ENCODE measurements at places on chromosomes 16 and 17.

DNA sequence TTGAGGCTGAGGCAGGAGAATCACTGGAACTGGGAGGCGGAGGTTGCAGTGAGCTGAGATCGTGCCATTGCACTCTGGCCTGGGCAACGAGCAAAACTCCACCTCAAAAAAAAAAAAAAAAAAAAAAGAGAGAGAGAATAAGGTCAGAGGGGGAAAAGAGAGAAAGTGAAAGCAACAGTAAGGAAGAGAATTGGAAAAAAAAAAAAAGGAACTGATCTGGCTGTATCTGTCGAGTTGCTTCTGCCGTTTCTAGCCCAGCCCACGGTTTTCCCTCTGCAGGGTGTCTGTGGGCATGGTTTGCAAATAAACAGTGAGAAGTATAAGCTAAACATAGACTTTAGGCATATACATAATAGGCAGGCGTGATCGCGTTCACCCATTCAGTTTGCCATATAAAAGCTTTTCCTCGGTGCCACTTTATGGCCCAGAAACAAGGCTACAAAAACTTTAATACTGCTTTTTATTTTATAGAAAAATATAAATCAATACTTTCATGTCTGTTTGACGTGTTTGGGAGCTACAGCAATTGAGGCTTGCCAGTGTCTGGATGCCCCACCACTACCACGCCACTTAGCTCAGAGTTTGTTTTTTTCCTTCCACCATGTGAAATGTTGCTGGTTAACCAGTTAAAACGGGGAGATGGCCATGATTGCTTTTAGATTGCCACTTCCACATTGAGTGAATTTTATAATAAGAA lies 436.7 kb downstream of the MAF start:
- DNase-seq, result no peak

DNA sequence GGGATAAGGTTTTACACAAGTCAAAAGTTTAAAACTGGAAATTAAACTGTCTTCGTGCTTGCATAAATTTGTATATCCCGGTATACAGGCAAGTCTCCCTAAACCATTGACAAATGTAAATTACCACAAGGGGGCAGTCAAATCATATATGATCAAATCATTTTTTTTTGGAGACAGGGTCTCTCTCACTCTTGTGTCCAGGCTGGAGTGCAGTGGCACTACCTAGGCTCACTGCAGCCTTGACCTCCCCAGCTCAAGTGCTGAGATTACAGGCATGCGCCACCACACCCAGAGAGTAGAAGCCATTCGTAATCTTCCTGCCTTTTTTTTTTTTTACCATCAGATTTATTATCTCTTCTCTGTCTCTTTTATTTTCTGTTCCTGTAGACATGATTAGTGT lies 18.5 kb downstream of the TOP2A start:
- no peak for DNase-seq

GRCh38 chr16:924806-925205 lies 46.0 kb downstream of the LMF1 start:
- no peak for DNase-seq

GRCh38 chr17:66610361-66611133 lies 224.4 kb upstream of the CACNG5 start:
- DNase-seq, result no peak

DNA sequence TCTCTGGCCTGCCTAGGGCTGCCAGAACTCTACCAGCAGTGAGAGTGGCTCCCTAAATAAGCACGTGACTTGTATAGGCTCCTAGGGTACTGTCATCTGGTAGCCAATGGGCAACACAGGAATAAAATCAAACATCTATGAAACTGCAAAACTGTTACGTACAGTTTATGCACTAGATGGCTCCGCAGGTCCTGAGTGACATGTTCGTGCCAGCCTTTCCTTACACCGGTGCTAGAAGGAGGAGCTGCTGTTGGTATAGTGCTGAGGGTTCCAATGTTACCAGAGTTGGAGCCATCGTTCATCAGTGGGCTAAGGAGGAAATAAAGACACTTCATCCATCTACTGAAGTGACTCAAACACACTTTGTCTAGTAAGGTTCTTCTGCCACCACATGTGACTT lies 63.2 kb upstream of the TRAP1 start:
- no peak for DNase-seq

- DNase-seq, result no peak
Measured at GRCh38 chr17:60361889-60362288, 30.0 kb downstream of the USP32 start.

- no peak for DNase-seq
Measured at GRCh38 chr16:66441586-66442375, 14.7 kb downstream of the BEAN1 start.

GRCh38 chr16:2042171-2042985 lies 5.3 kb downstream of the NTHL1 start:
- no peak for DNase-seq

- no peak for DNase-seq
Measured at GRCh38 chr17:68953340-68953997, 1.7 kb downstream of the ABCA8 start.

- DNase-seq, result no peak
Measured at GRCh38 chr16:22329199-22329695, 32.0 kb downstream of the POLR3E start.

DNA sequence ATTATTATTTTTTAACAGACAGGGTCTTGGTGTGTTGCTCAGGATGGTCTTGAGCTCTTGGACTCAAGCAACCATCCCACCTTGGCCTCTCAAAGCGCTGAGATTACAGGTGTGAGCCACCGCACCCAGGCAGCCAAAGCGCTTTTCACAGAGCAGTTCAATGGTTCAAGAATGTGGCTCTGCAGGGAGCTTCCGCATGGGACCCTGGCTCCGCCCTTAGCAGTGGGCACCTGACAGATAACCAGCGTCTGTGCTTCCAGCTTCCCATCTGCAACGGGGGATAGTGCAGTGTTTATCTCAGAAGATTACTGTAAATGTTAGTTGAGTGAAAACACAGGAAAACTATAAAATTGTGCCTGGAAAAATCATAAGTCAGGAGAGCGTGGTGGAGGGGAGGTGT lies 99.4 kb downstream of the KCNJ12 start:
- no peak for DNase-seq

DNA sequence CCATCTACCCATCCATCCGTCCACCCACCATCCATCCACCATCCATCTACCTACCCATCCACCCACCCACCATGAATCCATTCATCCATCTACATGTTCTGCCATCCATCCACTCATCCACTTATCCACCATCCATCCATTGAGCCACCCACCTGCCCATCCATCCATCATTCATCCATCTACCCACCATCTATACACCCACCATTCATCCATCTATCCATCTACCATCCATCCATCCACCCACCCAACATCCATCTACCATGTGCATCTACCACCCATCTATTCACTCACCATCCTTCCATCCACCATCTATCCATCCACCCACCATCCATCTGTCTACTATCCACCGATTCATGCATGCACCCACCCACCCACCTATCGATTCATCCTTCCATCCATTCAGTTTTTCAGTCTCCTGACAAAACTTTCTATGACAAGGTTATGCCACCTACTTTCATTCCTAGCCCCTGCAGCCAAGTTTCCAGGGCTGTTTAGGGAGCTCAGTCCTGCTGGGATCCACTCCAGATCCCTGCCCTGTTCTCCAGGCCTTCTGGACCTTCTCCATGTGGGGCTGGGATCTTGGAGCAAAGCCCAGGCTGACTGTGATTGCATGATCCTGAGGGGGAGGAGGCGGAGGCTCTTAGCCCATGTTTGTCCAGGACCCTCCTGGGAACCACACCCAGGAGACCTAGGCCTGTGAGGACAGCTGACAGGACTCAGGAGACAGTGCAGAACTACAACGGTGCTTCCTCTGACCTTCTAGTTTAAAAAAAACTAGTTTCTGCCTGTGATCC lies 27.4 kb downstream of the BCO1 start:
- no peak for DNase-seq

- DNase-seq, result no peak
Measured at GRCh38 chr17:75096082-75096625, 8.4 kb downstream of the SLC16A5 start.

DNA sequence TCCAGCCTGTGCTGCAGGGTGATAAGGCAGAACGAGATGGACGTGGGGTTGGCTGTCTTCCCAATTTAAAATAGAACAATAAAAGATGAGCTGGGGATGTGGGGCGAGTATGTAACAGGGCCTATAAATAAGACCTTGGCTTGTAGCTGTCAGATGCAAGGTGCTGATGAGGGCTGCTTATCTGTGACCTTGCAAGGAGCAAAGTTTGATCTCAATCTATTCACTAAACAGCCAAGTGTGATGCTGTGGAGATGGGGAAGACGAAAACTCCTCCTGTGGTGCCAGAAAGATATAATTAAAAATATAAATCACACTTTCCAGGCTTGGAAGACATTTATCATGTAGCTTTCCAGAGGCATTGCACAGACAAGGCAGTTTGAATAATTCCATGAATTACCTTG lies 26.7 kb upstream of the TEX2 start:
- no peak for DNase-seq

DNA sequence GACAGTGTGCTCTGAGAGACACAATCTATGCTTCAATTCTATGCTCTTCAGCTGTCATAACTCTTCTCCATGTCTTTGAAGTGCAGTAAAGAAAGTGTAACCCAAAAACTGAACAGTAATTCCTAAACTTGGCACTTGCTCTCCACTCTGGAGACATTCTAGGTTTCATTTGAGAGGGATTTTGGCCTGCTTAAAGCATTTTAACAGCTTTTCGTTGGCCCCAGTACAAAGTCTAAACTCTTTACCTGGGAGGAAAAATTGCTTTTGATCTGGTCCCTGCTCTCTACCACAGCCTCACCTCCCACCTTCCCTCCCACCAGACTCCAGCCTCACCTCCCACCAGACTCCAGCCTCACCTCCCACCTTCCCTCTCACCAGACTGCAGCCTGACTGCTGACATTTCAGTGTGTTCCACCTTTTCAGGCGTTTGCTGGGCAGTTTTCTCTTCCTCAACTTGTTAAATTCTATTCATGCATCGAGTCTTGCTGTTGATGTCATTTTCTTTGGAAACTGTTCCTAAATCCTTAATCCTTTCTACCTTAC lies 132.6 kb downstream of the RPTOR start:
- DNase-seq, result no peak

DNA sequence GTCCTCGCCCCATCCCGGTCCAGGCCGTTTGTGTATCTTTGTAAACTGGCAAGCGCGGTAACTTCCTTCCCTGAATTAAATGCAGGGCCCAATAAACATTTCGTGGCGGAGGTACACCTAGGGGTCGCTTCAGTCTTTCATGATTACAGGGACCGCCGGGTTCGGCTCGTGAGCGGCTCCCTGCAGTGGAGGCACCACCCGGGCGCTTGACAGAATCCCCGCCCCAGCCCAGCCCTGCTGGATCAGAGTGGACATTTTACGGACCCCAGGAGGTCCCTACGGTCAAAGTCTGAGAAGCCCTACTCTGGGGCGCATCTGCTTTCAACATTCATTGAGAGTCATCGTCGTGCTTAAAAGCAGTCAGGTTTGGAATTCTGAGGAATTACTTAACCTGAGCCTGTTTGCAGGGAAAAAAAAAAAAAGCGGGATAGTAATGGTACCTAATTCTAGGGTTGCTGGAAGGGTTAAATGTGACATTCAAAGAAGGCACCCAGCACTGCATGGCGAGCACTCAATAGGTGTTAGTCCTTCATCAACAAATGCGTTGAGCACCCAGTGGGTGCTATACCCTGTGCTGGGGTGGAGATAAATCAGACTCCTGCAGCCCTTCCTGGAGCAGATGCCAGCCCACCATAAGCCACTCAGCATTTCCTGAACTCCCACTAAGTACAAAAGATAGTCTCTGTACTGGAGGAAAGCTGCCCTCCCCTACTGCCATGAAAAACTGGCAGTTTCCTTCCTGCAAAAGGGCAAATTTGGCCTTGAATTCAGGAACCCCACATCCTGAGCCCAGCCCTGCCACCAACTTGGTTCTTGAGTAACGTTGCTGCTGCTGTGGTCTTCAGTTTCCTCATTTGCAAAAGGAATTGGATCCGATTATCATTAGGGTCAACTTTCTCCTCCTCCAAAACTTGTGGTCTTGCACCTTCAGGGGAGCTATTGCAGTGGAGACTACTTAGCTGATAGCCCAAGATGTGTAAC lies 658 bp upstream of the DUSP3 start:
- DNase-seq, result no peak

DNA sequence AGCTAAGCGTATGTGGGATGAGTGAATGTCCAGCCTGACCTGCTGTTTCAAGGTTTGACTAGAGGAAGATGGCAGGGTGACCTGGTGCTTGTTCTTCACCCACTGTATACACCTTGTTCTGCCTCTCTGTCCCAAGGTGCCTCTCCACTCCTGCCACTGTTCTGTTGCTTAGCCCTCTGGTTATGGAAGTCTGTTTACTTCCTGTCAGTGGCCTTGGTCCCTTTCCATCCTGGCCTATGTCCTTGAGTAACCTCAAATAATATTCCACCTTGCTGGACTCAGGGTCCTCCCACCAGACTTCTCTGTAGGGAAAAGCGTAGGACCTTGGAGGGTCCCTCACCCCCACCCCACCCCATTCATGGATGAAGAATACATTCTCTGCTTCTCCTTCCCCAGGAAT lies 73.2 kb upstream of the SALL1 start:
- DNase-seq, result no peak

GRCh38 chr16:67561501-67561823 lies 864 bp upstream of the CTCF start:
- no peak for DNase-seq

GRCh38 chr17:57649731-57650484 lies 95.2 kb downstream of the CCDC182 start:
- no peak for DNase-seq

GRCh38 chr17:14582996-14583395 lies 282.1 kb downstream of the HS3ST3B1 start:
- no peak for DNase-seq

GRCh38 chr17:80260791-80261158 lies at the start of gene RNF213:
Gene RNF213 (plus strand): TSS chr17:80260852. CDS start chr17:80263682, 2,830 bp downstream.
- DNase-seq, result no peak

- DNase-seq, result no peak
Measured at GRCh38 chr17:60170835-60171752, 21.3 kb downstream of the CA4 start.

- no peak for DNase-seq
Measured at GRCh38 chr17:18326572-18326971, 11.5 kb downstream of the SMCR8 start.

- DNase-seq, result no peak
Measured at GRCh38 chr16:27506771-27507170, 42.9 kb downstream of the GTF3C1 start.

GRCh38 chr16:4682084-4682591 lies 11.2 kb upstream of the NUDT16L1 start:
- no peak for DNase-seq

GRCh38 chr17:14871921-14872320 lies 393.2 kb downstream of the PMP22 start:
- no peak for DNase-seq

- no peak for DNase-seq
Measured at GRCh38 chr17:28549236-28550132, 2.9 kb downstream of the UNC119 start.

DNA sequence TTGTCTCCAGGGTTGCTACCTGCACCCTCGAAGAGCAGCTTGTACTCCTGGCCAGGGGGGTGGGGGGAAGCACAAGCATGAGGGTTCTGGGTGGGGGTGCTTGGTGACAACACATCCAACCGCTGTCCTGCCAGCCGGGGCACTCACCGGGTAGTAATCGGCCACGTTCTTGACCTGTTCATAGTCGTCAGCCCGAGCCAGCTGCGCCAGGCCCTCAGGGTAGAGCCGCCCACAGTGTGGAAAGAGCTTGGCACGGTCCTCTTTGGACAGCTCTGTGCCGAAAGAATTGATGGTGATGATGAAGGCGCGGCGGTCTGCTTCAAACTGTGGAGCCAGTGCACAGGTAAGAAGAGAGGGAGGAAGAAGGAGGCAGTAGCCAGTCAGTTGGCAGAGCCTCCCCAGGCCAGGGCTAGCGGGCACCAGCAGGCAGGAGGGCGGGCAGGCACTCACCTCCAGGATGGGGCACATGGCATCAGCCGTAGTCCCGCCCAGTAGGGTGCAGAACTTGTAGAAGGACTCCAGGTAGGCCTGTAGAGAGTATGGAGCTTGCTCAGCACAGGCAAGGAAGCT lies 8.0 kb downstream of the HSD11B2 start:
- DNase-seq, result no peak

Measured in cerebellar nuclear complex (tissue), 1 donor.